ENCODE measurements at places on chromosomes 3 and 15.
A peak's percentile ranks its signal among the peaks of the same experiment; 100 is the strongest.

- no peak for DNase-seq
Observed at GRCh38 chr3:171733561-171733960, 76.7 kb downstream of the PLD1 start.

- DNase-seq, result no peak
Observed at GRCh38 chr15:33150971-33151370, 43.5 kb downstream of the FMN1 start.

DNA sequence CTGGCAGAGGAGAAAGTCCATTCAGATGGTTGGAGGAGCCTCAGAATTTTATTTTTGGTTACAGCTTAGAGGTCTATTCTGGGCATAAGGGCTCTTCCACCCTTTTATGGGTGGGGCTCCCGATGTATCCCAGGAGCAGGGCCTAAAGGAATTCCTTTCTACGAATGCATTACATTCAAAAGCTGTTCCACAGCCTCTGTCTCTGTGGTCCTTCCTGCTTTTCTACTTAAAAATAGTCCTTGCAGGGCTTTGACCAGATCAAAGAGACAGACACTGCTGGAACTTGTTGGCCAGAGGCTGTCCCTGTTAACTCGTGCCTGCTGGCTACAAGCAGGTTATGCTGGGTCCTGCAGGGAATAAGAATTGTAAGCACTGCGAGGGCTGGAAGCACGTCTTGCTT, 14.4 kb upstream of the NOX5 start:
- no peak for DNase-seq

GRCh38 chr3:149464542-149465328, 9.8 kb upstream of the TM4SF4 start:
- no peak for DNase-seq

- DNase-seq, result no peak
Observed at GRCh38 chr15:23828786-23829185, 141.7 kb upstream of the NDN start.

DNA sequence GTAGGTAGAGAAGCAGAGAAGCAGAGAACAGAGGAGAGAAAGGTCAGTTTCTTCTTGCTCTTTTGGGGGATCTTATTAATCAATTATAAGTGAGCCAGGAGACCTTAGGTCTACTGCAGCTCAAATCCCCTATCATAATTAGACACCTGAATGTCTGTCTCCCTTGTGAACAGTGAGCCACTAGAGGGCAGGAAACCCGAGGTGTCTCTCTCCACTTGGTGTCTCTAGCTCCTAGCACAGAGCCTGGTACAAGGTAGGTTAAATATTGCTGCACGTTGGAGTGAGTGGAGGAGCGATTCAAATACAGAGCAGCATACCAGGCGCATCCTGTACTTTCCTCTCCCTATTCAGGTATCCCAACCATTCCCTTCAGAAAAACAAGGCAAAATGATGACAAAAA, 2.0 kb upstream of the ST8SIA2 start:
- no peak for DNase-seq

DNA sequence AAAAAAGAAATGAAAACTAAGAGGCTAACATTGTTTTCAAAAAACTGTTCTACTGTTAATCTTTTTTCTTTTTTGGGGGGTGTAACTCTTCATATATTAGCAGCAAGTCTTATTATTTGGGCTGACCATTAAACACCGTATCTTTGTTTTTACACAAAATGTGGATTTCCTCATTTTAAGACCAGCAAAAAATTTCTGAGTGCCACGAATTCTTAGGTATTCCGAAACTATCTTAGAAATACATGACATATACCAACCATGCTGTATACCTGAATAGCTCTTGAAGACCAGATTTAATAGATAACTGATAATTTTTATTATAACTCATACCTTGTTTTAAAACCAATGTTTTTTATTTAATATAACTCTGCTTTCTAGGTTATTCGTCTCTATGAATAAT, 620 bp upstream of the TTC23 start:
- DNase-seq, result no peak

DNA sequence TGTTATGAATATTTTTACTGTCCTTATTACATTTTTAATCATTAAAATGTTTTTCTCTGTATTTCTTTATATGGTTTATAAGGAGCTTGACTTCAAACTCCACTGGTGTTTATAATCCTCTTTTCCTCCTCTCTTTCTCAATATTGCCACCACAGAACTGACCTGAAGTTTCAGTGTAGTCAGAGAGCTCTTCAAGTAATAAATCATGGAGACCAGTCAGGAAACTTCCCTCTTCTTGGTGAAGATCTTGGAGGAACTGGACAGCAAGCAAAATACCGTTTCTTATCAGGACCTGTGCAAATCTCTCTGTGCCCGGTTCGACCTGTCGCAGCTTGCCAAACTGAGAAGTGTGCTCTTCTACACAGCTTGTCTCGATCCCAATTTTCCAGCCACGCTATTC, 23.8 kb downstream of the MINAR1 start:
- DNase-seq, result no peak

DNA sequence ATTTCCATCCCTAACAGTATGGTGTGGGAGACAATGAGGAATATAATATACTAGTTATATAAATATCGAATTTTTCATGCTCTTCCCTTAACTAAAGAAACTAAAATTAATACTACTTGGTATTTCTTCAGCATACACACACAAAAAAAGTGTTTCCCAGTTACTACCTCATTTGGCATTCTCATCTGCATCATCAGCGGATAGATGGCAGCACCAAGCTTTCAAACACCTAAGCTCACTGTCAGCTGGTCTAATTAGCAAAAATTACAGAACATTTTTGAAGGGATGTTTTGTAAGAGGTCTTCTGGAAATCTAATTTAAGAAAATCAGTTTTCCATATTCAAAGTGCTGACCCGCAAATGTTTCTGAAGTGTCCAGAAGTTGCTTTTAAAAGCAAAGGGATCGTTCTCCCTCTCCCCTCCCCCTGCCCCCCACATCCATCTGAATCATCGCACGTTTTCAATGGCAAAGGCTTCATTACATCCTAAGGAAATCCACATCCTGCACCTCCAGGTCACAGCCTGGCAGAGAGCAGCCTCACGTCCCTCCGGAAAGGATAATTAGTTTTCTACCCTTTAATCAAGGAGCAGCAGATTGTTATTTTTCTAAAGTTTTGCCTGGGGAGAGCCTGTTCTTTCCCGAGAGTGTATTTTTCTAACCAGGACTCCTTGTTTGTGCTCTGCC, 86.1 kb upstream of the SPATA12 start:
- no peak for DNase-seq

DNA sequence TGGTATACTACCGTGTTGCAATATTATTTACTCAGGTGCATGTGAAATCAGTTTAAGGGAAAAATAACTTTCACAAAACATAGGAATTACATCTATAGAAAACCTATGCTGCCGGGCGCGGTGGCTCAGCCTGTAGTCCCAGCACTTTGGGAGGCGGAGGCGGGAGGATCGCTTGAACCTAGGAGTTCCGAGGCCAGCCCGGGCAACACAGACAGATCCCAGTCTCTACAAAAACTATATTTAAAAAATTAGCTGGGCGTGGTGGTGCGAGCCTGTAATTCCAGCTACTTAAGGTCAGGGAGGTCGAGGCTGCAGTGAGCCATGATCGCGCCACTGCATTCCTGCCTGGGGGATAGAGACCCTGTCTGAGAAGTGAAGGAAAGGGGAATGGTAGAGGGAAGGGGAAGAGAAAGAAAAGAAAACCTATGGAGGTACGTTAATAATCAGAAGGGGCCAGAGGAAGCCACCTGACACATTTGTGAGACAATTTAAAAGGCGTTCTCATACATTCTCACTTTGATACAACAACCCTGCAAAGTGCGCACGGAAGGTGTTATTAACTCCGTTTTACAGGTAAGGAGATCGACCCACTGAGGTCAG, 456 bp upstream of the TMEM62 start:
- no peak for DNase-seq

- no peak for DNase-seq
Observed at GRCh38 chr3:49868862-49869466, 742 bp downstream of the CAMKV start.

GRCh38 chr3:46538803-46539442, 27.2 kb downstream of the LRRC2 start:
- DNase-seq, result no peak

DNA sequence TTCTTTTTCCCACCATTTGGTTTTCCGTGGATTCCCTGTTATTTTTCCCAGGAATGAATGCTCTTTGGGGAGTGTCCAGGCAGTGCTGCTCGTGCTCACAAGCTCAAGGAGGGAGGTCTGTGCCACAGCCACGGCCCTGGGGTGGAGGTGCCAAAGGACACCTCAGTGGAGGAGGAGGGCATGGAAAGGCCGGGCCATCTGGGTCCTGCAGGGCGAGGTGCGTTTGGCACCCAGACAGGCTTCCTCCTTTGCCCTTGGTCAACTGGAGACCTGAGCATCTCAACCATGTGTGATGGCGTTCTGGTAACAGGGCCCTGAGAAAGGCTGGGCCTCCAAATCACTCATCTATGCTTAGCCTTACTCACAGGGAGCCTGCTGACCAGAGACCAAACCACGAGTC, 25.4 kb downstream of the KY start:
- no peak for DNase-seq

DNA sequence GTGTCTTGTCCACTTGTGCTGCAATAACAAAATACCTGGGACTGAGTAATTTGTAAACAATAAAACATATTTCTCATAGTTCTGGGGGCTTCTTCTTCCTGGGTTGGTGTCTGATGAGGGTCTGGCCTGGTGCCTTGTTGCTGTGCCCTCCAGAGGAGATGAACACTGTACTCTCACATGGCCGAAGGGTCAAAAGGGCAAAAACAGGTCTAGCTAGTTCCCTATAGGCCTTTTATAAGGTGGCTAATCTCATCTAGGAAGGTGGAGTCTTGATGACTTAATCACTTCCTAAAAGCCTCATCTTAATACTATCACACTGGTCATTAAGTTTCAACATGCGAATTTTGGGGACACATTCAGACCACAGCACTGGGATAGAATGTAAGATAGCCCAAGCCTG, 228.4 kb downstream of the TLE3 start:
- DNase-seq, result no peak

GRCh38 chr15:58501636-58502188, 69.9 kb downstream of the LIPC start:
- no peak for DNase-seq

- DNase-seq, result no peak
Observed at GRCh38 chr3:56867671-56868070, 65.9 kb upstream of the ARHGEF3 start.

DNA sequence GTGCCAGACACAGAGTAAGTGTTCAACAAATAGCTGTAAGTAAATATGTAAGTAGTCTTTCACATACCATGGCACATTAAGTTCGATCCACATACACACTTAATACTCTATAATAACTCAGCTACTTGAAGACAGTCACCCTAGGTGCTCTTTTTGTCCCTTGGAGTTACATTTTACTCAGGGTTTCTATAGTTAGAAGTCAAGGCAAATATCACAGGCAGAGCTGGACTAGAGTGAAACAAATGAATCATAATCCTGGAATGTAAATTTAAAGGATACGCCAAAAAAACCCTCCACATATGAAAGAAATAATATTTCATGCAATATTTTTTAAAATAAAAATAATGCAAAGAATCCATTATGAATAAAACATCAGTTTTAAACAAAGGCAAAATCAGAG, 461.8 kb downstream of the MAGI1 start:
- no peak for DNase-seq

GRCh38 chr15:83559310-83559966, 94.5 kb upstream of the ADAMTSL3 start:
- peak; percentile 68 for DNase-seq

GRCh38 chr3:194187233-194187944, 51.4 kb downstream of the HES1 start:
- DNase-seq, result no peak

- DNase-seq, result no peak
Observed at GRCh38 chr15:40340038-40340739, 550 bp downstream of the CCDC9B start.

DNA sequence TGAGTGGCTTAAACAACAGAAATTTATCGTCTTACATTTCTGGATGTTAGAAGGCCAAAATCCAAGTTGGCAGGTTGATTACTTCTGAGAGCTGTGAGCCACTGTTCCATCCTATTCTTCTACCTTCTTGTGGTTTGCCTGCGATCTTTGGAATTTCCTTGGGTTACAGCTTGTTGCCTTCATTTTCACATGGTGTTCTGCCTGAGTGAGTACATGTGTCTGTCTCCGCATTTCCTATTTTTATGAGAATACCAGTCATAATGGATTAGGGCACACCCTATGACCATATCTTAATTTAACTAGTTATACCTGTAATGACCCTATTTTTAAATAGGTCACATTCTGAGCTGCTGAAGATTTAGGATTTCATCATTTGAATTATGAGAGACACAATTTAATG, 294.3 kb downstream of the CNTN4 start:
- DNase-seq, result no peak

GRCh38 chr3:128698211-128699047, 27.6 kb upstream of the RAB7A start:
- no peak for DNase-seq

GRCh38 chr3:133853925-133854227, 41.8 kb downstream of the RAB6B start:
- DNase-seq, result no peak

GRCh38 chr3:119195911-119196310, 22.5 kb downstream of the UPK1B start:
- DNase-seq, result no peak

DNA sequence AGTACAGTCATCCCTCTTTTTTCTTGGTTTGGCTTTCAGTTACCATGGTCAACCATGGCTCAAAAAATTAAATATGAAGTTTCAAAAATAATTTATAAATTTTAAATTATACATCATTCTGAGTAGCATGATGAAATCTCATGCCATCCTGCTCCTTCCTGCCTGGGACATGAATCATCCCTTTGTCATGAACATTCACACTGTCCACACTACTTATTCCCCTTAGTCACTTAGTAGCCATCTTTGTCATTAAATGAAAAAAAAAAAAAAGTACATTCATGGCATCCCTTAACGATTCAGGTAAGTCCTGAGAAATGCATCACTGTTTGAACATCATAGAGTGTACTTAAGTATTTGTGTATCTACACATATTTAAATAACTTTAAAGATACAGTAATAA, 1046.3 kb downstream of the ROBO2 start:
- DNase-seq, result no peak

DNA sequence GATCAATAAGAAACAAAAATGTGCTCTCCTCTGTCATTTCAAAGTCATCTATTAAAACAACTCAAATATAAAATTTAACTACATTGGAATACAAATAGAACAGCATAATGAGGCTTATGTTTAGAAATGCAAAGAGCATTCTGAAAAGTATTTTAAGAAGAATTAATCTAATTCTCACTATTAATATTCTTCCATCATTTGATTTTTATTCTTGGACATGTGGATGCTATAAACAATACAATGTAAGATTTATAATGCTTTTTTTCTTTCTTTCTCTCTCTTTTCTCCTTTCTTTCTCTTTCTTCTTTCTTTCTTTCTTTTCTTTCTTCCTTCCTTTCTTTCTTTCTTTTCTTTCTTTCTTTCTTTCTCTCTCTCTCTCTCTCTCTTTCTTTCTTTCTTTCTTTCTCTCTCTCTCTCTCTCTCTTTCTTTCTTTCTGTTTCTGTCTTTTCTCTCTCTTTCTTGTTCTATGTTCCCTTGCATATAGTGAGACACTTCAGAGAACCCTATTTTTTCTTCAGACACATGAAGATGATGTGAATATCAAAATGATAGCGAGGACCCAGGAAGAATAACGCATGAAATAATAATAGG, 32.6 kb upstream of the MEIS2 start:
- no peak for DNase-seq
